ENCODE measurements at places on chromosomes 1 and 21.
A peak's percentile ranks its signal among the peaks of the same experiment; 100 is the strongest.

- no peak for DNase-seq
Measured at GRCh38 chr1:245475126-245475525, 320.3 kb downstream of the KIF26B start.

DNA sequence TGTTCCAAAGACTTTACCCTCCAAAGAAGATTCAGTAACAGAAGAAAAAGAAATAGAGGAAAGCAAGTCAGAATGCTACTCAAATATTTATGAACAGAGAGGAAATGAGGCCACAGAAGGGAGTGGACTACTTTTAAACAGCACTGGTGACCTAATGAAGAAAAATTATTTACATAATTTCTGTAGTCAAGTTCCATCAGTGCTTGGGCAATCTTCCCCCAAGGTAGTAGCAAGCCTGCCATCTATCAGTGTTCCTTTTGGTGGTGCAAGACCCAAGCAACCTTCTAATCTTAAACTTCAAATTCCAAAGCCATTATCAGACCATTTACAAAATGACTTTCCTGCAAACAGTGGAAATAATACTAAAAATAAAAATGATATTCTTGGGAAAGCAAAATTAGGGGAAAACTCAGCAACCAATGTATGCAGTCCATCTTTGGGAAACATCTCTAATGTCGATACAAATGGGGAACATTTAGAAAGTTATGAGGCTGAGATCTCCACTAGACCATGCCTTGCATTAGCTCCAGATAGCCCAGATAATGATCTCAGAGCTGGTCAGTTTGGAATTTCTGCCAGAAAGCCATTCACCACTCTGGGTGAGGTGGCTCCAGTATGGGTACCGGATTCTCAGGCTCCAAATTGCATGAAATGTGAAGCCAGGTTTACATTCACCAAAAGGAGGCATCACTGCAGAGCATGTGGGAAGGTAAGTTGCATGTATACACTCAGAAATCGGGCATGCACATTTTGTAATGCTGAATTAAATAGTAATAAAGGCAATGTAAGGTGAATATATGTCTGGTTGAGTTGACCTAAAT is 97.2 kb downstream of the ZFYVE9 start:
- DNase-seq, result no peak

DNA sequence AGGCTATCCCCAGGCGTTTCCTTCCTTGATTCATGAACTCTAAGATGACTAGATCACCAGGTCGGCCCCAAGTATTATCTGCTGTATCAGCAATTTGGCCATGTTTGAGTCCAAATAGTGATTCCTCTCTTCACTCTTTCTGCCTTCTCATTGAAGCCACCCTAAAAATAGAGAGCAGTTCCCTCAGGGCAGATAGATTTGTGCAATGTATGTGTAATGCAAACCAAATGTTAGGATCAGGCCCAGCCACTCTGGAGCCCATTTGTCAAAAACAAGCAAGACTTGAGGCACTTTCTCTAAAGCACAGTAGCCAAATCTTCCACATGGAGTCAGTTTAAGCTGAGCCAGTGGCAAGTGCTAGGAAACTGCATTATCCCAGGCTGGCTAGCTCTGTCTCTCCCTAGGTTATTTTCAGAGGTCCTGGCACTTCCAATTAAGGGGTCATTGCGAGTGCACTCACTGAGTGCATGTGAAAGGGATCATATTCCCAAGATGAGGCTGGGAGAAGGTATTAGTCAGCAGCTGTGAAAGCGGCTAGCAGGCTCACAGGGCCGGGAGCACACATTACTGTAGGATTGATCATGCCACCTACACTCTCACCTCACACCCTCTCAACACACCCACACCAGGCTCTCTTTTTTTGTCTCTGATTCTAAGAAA is 97.9 kb upstream of the RAB3GAP2 start:
- no peak for DNase-seq

DNA sequence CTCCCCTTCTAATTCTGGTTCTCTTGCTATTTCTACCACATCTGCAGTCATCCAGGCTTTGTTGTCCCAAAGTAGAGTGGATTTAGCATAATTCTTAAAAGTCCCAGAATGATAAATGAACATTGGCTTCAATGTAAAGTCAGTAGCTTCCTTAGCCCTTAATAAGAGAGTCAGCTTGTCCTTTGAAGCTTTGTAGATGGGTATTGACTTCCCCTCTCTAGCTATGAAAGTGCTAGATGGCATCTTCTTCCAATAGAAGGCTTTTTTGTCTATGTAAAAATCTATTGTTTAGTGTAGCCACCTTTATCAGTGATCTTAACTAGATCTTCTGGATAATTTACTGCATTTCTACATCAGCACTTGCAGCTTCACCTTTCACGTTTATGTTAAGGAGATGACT is 181.4 kb upstream of the B3GALT2 start:
- no peak for DNase-seq

DNA sequence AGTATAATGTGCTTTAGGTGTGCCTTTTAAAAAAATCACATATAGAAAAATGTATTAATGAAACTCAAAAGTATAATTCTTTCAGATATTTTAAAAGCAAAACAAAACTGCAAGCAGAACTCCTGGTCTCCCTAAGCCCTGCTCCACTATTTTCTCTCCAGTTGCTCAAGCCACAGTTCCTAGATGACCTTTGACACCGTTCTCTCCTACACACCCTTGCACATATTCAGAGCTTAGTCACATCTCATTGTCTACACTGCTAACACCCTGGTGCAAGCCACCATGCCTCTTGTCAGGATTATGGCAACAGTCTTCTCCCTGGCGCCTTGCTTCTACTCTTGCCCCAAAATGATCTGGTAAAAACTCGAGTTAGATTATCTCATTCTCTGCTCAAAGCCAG is 50.2 kb upstream of the ROR1 start:
- no peak for DNase-seq

DNA sequence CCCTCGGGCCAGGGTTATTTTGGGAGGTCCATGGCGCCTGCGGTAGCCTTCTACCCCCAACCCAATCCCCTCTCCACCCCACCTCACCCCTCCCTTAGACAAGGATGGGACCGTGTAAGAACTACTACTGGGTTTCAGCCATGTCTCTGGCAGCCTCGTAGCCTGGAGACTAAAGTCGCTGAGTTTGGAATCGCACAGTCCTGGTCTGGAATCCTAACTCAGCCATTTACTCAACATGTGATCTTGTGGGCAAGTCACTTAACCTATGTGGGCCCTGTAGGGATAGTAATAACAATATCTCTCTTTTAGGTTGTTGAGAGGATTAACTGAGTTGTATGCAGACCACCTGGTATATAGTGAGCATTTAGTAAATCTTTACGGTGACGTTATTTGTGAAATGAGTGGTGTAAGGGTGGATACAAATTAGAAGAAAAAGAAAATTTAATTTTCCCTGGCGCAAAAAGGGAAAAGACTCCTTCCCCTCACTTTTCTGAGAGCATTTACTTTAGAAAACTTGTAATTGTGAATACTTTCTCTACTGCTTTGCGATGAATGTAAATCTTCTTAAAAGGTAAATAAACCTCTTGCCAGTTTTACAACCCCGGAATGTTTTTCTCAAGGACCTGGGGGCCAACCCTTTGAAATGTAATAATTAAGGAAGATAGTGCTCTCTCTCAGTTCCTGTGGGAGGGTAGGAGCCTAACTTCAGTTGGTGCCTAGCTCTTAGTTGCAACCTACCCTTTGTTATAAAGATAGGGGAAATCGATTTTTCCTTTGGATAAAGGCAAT is 615 bp upstream of the MRPS15 start:
- DNase-seq, result no peak

DNA sequence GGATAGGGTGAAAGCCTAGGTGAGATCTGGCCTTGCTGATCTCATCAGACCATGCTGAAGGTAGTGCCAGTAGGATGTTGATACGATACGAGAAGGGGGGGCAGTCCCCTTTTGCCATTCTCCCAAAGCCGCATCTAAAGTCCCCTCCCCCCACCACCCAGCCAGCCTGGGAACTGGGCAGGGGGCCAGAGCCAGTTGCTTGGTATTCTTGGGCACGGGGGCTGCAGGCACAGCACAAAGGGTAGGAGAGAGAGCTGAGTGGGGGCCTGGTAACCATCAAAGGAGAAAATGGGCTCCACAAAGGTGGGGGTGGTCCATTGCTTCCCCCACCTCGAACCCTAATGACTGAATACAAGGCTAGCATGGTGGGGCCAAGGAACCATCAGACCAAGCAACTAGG is 5.4 kb downstream of the PEA15 start:
- DNase-seq, result no peak

GRCh38 chr1:227136210-227136820 is 182.0 kb downstream of the CDC42BPA start:
- no peak for DNase-seq

GRCh38 chr1:60874718-60875117 is 207.6 kb upstream of the NFIA start:
- peak; percentile 4 for DNase-seq

- no peak for DNase-seq
Measured at GRCh38 chr1:12359359-12360133, 129.7 kb downstream of the VPS13D start.

DNA sequence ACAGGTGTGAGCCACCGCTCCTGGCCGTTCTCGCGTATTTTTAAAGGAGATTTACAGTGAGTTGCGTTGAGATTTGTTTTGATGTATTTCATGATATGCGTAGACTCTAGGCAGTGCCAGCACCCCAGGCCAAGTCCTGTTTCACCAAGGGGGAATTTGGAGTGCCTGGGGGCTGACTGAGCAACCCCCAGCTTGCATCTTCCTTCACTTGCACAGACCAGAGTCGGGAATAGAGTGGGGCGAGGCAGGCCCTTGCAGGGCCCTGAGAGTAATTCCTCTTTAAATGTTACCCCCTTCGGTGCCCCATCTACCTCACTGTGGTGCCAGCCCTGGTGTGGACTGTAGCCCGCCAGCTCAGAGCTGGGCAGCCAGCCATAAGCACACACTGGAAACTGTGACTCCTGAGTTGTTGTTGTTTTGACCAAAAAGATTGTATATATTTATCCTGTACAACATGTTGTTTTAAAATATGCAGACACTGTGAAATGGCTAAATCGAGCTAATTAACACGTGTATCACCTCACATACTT is 269.5 kb downstream of the NPHP4 start:
- DNase-seq, result no peak

Measured in activated naive CD4-positive, alpha-beta T cell treated with Interleukin-2 at 50 U/mL for 16 hours (primary cell).